Gastroesophageal sphincter (tissue), 4 donors: ENCODE measurements at places on chromosomes 1 and 21. TPM values are rescaled to one million over a fixed set of nuclear protein-coding genes. Genes with fewer than 3 reads are reported as not detected.

The RNU1-3 gene
- total RNA-seq = under 0.01 TPM

The CATSPERE gene
- 2.7 TPM for total RNA-seq

The RIMS3 gene
- total RNA-seq = 12.8 TPM

The RCOR3 gene
- 25.5 TPM for total RNA-seq

The MAP10 gene
- total RNA-seq = 1.6 TPM
